ENCODE measurements at places on chromosomes 7 and 10. TPM values are rescaled to one million over a fixed set of nuclear protein-coding genes. Genes with fewer than 3 reads are reported as not detected.

GRCh38 chr10:73289958-73290357 is 37.5 kb upstream of the MRPS16 start:
- no peak for DNase-seq

DNA sequence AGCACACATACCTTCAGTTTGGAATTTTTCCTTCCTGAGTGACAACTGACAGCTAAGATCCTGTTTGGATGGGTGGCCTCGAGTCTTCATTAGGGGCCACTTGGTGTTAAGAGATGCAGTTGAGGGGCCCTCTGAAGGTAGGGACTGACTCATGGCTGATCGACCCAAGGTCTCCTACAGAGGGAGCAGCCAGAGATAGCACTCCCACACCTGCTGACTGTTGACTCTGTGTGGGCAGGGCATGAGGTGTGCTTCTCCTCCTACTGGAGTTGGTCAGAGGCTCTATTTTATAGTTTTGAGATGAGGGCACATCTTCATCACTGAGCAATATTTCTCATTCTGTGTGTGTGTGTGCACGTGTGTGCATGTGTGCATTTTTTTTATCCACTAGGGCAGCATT is 378.8 kb upstream of the PODXL start:
- DNase-seq: no peak

- no peak for DNase-seq
These were observed 13.1 kb downstream of the MAT1A start for GRCh38 chr10:80276335-80276734.

GRCh38 chr10:119248681-119249080 is 41.3 kb downstream of the GRK5 start:
- no peak for DNase-seq

DNA sequence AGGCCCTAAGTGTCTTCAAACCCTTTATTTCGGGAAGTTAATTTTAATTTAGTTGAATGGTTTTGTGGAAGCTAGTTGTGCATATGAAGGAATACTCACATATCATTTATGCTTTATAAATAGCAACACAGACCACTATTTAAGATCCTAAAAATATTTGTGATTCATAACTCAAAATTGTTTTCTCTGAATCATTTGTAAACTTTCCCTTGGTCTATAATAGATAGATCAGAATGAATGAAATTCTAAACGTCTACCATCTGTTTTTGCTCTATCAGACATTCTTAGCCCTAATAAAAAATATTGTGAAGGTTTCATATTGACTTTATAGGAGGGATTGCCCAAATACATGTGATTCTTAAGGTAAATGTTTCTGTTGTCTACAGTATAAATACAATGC is 43.5 kb downstream of the LOXL4 start:
- no peak for DNase-seq

- DNase-seq: no peak
These were observed 552.2 kb upstream of the FZD8 start for GRCh38 chr10:36194276-36194675.

GRCh38 chr7:130134726-130135125 is 64.4 kb downstream of the KLHDC10 start:
- DNase-seq: no peak

- DNase-seq: no peak
These were observed 64.4 kb downstream of the NPTX2 start for GRCh38 chr7:98681511-98681910.

DNA sequence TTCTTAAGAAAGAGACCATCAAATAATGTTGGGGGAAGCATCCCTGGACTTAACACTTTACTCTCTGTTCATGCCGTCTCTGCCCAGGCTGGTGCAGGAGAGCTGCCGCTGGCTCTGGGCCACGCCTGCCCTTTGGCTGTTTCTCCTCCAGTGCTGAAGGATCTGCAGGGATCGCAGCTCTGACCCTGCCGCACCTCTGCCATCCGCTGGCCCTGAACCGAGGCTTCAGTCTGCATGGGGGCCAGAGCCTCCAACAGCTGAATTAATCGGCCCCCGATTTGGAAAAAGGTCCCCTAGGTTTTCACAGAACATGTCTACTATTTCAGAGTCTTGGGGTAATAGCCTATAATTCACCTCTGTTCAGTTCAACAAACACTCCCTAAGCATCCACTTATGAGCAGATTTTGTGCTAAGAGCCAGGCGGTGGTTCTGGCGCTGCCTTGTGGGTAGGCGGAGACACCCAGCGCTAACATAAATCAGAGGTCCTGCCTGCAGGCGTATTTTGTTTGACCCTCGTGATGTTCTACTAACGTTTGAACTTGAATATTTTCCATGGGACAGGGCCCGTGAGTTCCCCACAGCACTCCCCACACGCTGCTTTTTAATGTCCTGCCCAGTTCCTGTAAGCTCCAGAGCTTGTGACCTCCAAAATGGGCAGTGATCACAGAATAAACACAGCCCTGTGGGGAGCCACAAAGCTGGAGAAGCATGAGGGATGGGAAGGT is 99.0 kb downstream of the DYNC2I1 start:
- no peak for DNase-seq

DNA sequence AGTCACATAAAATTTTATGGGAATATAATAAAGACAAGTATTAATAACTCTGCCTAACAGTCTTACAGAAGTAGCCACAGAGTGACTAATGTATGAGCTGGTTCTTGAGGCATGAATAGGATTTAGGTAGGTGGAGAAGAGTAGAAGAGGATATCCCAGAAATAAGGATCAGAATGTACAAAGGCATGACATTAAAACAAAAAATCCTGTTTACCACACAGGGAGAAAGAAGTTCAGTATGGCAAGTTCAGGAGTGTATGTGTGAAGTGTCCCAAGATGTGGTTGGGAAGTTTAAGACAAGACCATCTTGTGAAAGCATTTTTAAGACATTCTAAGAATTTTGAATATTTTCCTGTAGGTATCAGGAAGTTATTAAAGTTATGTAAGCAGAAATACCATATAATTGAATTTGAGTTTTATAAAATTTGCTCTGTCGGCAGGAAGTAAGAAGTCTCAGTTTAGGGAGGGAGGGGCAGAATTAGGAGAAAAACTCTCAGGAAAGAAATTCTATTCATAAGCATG is 64.7 kb upstream of the CAV2 start:
- DNase-seq: no peak

DNA sequence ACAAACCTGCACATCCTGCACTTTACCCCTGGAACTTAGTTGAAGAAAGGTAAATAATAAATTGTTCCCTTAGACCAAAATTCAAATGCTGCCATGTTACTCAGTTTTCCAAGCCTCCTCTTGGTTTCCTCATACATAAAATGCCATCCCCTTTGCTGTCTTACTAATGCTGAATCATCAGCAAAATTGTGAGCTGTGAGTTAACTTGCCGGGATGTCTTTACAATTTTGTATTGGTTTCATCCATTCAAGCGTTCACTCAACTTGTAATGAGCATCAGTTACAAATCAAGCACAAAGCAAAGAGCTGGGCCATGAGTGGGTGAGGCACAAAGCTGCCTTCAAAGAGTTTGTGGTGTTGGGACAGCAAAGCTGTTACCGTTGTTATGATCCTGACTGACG is 395.8 kb upstream of the ZMIZ1 start:
- no peak for DNase-seq

GRCh38 chr10:9823268-9823930 is 1194.3 kb upstream of the CELF2 start:
- DNase-seq: no peak

DNA sequence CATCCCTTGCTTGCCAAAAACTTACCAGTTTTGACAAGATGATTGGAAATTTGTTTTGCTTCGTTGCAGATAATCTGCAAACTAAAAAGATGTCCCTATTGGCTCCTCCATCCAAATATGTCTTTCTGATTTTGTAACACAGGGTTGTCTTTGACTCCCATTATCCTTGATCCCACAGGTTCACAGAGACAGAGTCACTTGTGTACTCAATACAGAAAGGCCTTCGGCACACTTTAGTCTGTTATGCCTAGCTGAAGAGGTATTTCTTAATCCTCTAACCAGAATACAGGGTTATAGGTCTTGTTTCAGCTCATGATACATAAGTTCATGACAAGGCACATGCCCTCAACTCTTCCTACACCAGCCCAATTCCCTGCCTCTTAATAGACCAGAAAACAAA is 10.7 kb upstream of the CNNM1 start:
- DNase-seq: no peak

DNA sequence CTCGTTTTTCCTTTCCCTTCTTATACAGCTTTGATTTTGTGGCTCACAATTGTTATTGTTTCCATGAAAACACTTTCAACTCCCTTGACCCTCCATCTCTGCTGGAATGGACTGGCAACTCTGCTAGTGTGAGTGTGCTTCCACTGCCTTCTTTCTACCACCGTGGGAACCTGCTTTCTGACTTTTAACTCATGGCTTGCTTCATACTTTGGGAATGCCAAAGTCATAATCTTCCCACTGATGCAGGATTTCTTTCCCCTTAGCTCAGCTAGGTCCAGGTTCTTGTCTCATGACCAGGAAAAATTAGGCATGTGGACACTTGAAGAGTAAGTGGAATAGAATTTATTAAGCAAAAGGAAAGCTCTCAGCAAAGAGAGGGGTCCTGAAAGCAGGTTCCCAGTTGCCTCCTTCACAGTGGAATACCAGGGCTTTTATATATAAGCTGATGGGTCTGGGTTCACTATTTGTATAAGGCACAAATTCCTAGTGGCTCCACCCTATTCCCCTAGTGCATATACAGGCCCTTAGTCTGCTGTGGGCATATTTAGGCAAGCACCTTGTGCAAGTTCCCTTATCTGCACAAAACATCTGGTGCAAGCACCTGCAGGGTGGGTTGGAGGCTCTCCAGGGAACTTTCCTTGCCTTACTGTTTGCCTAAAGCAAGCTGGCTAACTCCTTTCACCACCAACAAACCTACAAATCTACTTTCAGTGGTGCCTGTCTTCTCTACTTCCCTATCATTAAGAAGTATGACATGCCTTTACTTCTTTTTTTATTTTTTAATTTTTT is 119.5 kb downstream of the CFAP58 start:
- DNase-seq: no peak

GRCh38 chr10:95792874-95793285 is 36.9 kb downstream of the ENTPD1 start:
- no peak for DNase-seq

DNA sequence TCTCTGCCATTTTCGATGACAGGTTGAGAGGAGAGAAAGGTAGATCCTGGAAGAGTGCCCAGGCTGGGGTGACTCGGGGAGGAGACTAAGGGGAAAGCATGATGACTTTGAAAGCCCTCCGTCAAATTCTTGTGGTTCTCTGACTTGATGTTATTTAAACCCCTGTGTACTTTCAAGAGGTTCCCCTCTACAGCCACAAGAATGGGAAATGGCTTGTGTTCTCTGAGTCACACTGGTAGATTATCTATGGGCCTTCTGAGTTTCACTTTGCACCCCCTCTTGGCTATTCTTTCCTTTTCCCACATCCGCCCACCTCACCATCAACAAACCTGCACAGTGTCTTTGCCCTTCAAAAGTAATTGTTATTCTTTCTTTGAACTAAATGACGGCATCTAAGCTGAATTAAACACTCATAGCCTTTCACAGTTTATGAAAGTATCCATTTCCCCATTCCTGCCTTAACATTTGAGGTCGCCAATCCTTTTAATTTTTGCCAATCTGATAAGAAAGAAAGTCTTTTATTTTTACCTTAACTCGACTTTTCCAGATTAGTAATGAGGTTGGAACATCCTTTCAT is 24.1 kb downstream of the PRF1 start:
- no peak for DNase-seq

GRCh38 chr7:29866490-29866930 is 60.2 kb downstream of the WIPF3 start:
- DNase-seq: no peak

The CLDN15 gene
- total RNA-seq: 8.0 TPM

The KIAA1549 gene
- 14.1 TPM for total RNA-seq

The WAC gene
- 70.7 TPM for total RNA-seq

The CALML3 gene
- total RNA-seq: not detected

The CCDC146 gene
- 1.2 TPM for total RNA-seq

The IDI2 gene
- not detected for total RNA-seq

The FAM24B gene
- total RNA-seq: 21.3 TPM

The SUN3 gene
- total RNA-seq: 0.49 TPM

The TUBAL3 gene
- not detected for total RNA-seq

Data from Panc1 (cell line).